RCC 7860 (cell line): ENCODE measurements at places on chromosomes 3 and 15.

- no peak for DNase-seq
Observed at GRCh38 chr3:140599009-140599408, 78.9 kb upstream of the TRIM42 start.

DNA sequence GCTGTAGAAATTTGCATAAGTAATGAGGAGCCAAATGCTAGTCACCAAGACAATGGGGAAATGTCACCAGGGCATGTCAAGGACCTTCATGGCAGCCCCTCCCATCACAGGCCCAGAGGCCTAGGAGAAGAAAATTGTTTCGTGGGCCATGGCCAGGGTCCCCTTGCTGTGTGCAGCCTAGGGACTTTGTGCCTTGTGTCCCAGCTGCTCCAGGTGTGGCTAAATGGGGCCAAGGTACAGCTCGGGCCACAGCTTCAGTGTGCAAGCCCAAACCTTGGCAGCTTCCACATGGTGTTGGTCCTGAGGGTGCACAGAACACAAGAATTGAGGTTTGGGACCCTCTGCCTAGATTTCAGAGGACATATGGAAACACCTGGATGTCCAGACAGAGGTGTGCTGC is 208.8 kb upstream of the TBC1D5 start:
- DNase-seq = no peak

DNA sequence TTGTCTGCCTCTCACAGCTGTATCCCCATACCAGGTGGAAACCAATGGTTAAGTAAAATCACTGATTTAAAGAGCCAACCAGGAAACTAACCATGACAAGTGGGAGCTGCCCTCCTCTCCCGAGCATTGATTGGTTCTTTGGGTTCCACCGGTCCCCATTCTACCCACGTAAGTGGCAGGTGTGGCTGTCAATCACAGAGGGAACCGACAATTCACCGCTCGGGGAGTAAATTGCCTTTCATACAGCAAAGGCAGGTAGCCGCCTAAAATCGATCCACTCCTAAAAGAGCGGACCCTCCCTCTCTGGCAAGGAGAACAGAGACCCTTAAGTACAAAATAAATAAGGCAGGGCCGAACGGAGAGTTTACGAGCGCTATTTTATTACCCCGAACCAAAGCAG is 1.2 kb downstream of the ERC2 start:
- DNase-seq = no peak

DNA sequence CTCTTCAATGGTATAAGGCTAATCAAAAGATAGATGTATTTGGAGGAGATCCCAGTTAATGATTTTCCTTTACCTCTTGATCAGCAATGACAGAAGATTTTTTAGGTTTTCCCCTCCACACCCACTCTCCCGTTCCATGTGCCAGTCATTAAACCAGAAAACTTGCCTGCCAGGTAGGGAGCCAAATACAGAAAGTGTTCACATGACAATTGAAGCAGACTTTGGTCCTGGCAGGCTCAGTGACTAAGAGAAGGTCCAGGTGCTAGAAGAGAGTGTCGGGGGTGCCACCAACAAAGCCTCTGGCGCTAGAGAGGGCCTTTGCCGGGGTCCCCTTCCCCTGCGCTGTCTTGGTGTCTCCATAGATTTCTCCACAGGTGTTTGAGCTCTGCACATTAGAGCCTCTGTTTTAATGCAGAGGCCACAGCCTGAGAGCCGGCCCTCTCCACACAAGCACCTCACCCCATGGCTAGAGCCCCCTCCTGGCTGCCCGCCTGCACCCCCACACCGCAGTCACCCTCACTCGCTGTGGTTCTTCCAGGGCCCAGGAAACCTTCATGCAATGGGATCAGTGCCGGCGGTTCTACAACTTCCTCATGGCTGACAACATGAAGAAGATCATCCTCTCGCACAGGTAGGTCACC is 36.4 kb downstream of the RLBP1 start:
- no peak for DNase-seq

- DNase-seq = no peak
Observed at GRCh38 chr15:69303337-69304181, 4.8 kb downstream of the PAQR5 start.

- DNase-seq = peak; percentile 35
Observed at GRCh38 chr3:127749361-127749760, 73.0 kb downstream of the MGLL start.

GRCh38 chr3:195139876-195140240 is 131.1 kb downstream of the XXYLT1 start:
- DNase-seq = no peak

DNA sequence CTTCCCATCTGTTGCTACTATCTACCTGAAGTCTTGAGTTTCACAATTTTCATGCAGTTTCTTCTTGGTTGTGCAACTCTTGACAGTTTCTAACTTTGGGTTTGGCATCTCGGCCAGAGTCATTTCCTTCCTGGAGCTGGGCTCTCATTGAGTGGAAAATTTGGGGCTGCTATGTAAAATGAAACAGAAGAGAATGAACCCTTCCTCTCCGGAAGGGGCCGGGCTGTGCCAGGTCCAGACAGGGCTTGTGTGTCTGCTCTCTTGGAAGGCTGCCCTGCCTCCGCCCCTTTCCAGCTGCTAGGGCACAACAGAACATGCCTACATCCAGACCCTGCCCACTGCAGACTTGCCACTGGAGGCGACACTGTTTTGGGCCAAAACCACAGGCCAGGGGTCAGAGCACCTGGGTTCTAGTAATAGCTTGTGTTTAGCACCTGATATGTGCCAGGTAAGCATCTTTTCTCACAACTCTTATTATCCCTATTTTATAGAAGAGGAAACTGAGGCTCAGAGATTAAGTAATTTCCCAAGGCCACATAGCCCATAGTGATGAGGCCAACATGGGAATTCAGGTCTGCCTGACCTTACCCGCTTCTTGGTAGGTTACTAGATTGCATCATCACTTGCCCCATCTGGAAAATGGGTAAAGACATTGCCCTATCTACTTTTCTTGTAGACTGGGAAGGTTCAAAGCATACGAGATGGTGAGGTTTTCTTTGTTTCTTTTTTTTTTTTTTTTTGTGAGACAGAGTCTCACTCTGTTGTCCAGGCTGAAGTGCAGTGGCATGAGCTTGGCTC is 25.0 kb downstream of the IRAK2 start:
- no peak for DNase-seq

GRCh38 chr3:6827453-6827852 is 33.5 kb upstream of the GRM7 start:
- no peak for DNase-seq

DNA sequence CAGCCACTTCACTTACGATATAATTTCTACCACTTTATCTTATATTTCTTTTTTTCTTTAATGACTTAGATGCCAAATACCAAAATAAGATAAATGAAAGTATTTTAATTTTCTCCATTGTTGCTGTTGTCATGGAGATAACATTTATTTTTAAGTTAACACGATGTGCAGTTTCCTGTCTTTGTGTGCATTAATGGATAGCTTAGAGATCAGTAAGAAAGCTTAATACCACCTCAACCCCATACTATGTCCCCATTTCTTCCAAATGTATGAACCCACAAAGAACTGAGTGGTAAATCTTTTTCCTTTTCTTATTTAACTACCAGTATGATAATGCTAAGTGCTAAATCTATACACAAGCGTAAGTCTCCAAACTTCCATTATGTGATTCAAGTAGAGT is 17.1 kb downstream of the PCNP start:
- no peak for DNase-seq

- no peak for DNase-seq
Observed at GRCh38 chr15:77470235-77470634, 49.5 kb downstream of the HMG20A start.

DNA sequence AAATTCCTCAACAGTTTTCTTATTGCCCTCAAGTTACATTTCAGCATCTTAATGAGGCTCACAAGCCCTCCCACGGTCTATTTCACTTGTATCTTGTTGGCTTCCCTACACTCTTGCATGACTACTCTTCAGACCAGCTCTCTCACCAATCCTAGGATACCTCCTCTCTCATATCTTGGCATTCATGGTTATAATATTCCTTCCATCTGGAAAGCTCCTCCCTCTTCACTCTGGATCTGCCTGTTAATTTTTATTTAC is 8.5 kb upstream of the CCDC80 start:
- DNase-seq = peak; percentile 88

DNA sequence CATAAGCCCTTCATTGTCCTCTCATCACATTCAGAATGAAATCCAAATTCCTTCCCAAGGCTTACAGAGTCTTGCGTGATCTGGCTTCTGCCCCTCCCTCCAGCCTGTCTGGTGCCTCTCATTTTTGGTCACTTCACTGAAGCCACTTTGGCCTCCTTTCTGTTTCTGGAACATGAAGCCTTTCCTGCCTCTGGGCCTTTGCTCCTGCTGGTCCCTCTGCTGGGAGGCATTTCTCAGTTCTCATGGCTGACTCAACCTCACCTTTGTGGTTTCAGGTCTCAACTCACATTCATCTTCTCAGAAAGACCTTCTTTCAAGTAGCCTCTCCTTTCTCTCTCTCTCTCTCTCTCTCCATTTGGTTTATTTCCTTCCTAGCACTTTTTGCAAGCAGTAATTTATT is 43.9 kb upstream of the BHLHE40 start:
- DNase-seq = no peak

- no peak for DNase-seq
Observed at GRCh38 chr3:164419220-164419619, 659.1 kb downstream of the SI start.

DNA sequence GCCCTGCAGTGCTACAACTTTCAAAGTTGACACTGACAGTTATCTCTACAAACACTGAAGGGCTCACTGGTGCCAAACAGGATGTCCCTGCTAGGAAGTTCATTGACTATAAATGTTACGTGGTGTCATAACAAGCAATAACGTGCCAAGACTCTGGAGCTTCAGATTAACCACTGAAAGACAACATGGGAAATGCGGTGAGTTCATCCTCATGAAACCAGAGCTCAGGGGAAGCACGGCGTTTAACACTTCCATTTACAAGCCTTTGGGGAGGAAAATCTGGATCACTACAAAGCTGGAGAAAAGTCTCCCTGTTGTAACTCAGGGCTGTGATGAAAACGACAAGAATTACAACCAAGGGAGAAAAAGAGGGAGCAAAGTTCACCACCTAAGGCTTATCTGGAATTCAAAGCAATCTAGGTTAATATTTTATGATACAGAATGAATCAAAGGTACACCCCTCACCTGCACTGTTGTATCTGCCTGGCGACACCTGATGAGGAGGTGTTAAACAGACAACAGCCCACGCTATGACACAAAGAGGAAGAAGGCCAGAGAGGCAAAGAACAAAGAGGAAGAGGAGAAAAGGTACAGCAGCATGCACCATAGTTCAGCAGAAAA is 27.0 kb downstream of the SHQ1 start:
- peak; percentile 55 for DNase-seq

DNA sequence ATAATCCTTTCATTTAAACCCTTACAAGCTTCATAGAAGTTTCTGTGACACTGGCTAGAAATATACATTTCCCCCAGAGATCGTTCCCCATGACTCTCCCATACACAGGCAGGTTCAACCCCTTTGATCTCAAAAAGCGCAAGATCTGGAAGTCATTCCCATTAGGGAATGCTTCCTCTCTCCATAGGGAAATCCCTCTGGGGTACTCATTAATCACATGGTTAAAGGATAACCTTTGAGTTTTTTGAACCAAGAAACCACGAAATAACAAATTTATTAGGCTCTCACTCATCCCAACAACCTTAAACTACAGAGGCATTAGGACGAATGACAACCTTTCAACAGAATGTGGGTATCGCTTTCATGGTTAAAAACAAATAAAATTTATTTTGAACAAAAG is 211.9 kb upstream of the PRICKLE2 start:
- DNase-seq = peak; percentile 70

- DNase-seq = no peak
Observed at GRCh38 chr3:113495035-113495434, 19.9 kb downstream of the SPICE1 start.

DNA sequence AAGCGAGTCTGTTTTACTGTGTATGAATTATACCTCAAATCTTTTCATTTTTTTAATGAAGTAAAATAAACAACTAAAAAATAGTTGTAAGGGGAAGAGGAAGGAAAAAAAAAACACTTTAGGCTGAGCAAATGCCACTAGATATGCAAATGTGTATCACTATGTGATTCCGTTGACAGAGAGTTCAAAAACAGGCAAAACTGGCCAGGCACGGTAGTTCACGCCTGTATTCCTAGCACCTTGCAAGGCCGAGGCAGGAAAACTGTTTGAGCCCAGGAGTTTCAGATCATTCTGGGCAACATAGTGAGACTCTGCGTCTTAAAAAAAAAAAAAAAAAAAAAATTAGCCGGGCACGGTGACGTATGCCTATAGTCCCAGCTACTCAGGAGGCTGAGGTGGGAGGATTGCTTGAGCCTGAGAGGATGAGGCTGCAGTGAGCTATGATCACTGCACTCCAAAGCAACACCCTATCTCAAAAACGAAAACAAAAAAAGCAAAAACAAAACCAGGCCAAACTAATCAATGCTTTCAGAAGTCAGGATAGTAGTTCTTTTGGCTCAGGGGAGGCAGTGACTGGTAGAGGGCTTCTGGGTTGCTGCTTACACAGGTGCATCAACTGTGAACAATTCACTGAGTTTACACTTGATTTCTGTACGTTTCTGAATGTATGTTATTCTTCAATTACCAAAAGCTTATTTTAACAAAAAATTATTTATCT is 7.4 kb downstream of the PRC1 start:
- DNase-seq = no peak

DNA sequence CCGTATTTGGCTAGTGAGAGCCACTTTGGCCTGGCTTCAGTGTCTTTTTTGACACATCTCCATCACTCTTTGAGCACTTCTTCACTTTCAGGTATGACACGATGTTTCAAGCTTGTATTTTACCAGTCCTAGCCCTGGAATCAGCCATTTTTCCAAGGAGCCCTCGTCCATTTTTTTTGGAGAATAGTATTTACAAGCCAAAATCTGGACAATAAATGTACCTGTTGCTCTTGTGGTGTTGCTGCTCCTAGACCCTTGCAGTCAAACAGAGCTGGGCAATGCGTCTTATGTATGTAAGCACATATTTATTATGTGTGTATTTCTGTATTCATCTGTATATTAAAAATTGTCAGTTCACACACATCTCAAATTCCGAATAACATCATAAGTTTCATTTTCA is 231.2 kb downstream of the THSD4 start:
- DNase-seq = no peak

DNA sequence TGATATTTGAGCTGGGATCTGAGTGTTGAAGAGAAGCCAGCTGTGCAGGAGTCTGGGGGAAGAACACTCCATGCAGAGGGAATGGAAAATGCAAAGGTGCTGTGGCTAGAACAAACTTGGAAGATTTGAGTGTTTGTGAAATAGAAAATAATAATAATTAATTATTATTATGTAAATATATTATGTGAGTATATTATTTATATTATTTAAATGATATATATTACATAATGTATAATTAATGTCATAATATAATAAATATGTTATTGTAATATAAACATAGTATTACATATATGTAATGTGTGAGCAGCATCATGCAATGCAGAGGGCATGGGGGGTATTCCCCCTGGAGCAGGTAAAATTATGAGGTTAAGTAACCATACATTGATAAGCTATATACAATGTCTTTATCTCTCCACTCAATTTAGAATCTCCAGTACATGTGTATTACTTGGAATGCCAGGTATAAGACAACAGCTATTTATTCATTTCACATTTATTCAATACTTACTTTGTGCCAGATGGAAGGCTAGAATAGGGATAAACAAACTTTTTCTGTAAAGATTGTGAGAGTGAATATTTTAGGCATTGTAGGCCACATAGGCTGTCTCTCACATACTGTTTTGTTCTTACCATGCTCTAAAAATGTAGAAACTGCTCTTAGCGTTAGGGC is 218.6 kb downstream of the MTHFS start:
- DNase-seq = no peak
